ENCODE measurements at places on chromosomes 5 and 9.

DNA sequence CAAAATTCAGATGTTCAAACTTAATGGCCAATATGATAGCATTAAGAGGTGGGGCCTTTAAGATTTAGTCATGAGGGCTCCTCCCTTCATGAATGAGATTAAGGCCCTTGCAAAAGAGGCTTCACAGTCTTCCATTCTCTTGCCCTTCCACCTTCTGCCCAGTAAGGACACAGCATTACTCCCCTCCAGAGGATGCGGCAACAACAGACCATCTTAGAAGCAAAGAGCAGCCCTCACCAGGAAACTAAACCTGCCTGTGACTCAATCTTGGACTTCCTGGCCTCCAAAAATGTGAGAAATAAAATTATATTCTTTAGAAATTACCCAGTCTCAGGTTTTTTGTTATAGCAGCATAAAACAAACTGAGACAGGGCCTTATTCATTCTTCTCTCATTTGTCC lies 8.2 kb downstream of the AP3B1 start:
- DNase-seq, result no peak

DNA sequence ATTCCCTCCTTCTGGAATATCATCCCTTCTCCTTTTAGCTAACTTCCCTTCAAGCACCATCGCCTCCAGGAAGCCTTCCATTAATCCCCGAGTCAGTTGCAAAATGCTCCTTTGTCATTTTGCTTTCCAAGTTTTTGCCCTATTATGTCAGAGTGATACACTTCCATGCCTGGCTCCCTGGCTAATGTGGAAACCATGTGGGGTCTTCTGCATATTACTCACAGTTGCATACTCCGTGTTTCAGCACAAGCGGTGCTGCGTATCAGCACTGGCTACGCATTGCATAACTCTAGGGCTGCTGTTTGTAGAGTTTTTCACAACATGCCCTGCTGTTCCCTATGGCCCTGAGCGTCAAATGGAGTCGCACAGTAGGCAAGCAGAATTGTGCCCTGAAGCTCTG lies 1.9 kb downstream of the TEX53 start:
- no peak for DNase-seq

DNA sequence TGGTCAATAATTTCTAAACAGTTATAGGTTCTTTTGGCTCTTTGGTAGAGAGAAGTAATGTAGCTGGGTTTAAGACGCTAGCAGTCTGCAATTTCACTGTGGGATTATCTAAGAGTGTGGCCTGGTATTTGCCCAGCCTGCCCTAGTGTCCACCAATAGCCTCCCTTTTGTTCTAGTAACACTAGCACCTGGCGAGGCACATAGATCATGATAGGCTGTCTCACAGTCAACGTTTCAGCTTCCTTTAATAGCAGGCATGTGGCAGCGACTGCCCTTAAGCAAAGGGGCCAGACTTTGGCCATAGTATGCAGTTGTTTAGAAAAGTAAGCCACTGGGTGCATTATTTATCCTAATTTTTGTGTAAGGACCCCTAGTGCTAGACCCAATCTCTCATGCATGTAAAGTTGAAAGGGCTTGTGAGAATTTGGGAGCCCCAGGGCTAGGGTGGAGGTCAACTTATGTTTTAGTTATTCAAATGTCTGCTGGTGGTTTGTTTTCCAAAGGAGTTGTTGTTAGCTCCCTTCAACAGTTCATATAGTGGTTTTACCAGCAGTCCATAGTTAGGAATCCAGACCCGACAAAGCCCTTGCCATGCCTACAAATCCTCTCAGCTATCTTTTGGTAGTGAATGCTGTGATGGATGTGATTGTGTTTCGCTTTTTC lies 274.3 kb downstream of the HTR1A start:
- DNase-seq, result no peak

- DNase-seq, result no peak
These were observed 11.4 kb downstream of the PHF2 start for GRCh38 chr9:93587651-93588347.

- no peak for DNase-seq
These were observed 28.8 kb downstream of the FRMD3 start for GRCh38 chr9:83509402-83509801.

GRCh38 chr9:135809166-135809565 lies 98.2 kb downstream of the CAMSAP1 start:
- no peak for DNase-seq

DNA sequence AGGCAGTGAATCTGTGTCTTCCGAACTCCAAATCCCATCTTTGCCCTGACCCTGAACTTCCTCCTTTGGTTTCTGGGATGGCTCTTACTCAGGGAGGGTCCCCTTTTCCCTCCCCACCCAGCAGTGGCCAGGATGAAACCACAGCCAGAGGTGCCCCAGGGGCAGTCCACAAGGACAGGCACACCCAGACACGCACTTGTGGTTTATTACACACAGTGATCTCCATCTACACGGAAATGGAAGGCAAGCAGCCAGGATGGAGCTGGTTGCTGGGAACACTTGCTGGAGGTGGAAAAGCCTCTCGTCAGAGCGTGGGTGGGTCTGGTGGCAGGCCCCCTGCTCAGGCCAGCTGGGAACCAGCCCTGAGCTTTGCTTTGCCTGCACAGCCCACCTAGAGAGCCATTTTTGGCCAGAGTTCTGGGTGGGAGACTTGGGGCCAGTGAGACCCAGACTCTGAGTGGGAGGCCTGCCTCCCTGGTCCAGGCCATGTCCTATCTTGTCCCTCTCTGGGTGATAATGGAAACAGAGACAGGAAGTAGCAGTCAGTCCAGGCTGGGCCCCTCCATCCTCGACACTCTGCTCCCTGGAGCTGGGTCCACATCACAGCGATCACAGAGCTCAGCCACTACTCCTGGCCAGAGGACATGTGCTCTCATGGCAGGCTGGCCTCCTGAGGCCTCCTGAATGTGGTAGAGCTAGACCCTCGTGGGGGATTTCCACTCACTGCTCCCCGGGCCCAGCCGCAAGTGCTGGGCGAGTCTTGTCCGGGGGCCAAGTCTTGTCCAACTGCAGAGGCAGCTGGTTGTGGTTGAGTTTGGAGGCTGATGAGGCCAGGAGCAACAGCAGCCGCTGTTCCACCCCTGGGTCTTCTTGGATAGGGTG lies 5.1 kb upstream of the PHYKPL start:
- no peak for DNase-seq

DNA sequence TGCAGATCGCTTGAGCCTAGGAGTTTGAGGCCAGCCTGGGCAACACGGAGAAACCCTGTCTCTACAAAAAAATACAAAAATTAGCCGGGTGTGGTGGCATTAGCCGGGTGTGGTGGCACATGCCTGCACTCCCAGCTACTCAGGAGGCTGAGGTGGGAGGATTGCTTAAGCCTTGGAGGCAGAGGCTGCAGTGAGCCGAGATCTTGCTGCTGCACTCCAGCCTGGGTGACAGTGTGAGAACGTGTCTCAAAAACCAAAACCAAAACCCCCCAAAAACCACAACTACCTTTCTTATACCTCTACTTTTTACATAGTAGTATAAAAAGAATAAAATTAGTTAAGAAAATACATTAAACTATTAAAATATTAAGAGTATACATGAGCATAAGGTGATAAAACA lies 121.2 kb downstream of the RAPGEF6 start:
- no peak for DNase-seq

- no peak for DNase-seq
These were observed 69.0 kb downstream of the INVS start for GRCh38 chr9:100167915-100168654.

- no peak for DNase-seq
These were observed 234.6 kb downstream of the CACNA1B start for GRCh38 chr9:138112090-138112748.

DNA sequence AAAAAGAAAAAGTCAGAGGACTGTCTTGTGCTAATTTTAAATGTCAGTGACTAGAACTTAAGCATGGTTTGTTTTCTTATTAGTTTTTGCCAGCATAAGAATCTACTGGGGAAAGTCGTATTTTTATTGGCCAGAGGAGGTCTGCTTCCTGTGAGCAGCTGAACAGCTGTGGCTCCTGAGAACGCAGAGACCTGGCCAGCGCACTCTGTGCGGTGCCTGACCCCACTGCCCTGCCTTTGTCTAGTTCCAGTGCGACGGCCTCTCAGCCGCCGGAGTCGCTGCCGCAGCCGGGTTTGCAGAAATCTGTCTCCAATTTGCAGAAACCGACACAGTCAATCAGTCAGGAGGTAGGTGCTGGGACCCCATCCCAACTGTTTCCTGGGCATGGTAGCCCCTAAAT lies 42.5 kb downstream of the PRRC2B start:
- DNase-seq, result no peak

All from cerebellar nuclear complex (tissue), 1 donor.